Lung (tissue), 17 donors: ENCODE measurements at places on chromosomes 1 and 21.

- no peak for DNase-seq
These were observed 1.6 kb upstream of the METTL25B start for GRCh38 chr1:156726549-156727226.

DNA sequence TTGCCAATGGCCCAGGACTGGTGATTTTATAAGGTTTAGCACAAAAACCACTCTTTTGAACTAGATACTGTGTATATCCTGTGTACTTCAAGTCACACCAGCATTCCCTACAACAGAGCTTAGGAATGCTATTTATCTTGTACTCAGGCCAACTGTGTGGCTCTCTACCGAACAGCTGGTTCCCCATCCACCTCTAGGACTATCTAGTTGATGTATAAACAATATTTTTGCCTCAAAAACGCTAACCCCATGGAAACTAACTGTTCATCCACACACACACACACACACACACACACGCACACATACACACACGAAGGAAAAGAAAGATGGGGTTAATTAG, 28.7 kb upstream of the SLC45A3 start:
- no peak for DNase-seq

DNA sequence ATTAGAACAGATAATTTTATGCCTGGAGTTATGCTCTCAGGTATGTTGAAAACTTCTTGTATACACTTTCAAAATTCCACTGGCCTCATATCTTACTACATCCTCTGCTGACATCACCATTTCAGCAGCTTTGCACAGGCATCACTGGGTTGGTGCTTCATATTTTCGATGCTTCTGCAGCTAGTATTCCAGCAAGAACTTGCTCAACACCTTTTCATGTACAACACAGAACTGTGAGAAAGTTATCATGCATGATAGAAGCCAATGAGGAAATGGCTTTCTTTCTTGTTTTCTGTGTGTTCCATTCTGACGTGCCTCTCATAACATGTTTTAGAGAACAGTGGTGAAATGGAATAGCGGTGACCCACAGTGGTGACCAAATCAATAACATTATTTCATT, 5.1 kb upstream of the GBP5 start:
- no peak for DNase-seq

- no peak for DNase-seq
These were observed 14.8 kb upstream of the TMEM222 start for GRCh38 chr1:27306892-27307761.
